Fibroblast of the aortic adventitia (primary cell): ENCODE measurements at places on chromosomes 6 and 20.
A peak's percentile ranks its signal among the peaks of the same experiment; 100 is the strongest.

DNA sequence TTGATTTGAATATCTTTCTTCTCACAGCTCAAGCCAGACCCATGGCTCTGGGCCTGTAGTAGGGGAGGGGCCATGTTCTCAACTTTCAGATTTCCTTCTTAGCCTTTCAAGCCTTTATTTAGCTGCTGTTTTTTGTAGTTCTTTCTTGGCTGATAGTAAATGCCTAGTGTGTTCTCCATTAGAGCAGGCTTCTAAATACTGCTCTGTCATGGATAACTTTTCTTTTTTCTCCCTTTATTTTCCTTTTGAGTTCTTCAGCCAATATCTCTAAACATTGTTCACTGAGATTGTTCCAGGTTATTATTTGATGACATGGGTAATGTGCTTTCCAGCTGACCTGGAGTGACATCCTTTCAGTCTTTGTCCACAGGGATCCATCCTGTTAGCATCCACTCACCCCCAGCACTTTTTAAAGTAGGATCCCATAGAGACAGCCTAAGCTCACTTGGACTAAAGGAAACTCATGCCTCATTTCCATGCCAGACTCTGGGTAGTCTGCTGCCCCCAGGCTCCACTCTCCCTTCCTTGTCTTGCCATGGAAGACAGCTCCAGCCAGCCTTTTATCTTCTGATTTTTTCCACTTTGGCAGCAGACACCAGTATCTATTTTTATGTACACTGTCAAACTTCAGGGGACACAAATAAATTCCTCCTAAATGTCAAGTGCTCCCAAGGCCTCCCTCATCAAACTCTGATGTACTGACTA lies 645.6 kb downstream of the RNF144B start:
- DNase-seq, result no peak

GRCh38 chr6:170532867-170533488 lies 20.1 kb downstream of the PSMB1 start:
- no peak for DNase-seq

DNA sequence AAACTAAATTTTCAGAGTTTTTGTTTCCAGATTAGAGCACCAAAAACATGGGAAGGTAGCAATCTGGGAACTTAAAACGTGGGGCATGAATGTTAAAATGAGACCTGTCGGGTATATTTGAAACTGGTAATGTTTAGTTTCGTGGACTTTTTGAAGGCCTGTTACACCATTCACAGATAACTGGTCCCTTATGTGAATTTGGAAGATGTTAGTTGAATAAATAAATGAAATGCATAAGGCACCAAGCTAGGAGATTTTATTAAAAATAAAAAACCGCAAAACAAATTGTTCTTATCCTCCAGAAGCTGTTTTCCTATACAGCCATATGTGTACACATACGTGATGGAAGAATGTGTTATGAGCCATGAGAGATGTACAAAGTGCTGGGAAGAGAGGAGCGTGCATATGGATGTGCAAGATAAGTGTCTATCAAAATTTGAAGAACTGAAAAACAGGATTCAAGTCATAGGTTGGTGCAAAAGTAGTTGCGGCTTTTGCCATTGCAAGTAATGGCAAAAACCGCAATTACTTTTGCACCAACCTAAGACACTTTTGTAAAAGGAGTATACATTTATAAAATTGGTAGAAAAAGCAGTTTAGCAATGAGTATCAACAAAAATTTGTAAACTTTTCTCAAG lies 700 bp upstream of the MCUR1 start:
- DNase-seq, result peak; percentile 12

- DNase-seq, result no peak
These were observed 72.4 kb downstream of the ADTRP start for GRCh38 chr6:11706171-11706570.

GRCh38 chr6:43791745-43792422 lies 21.9 kb downstream of the VEGFA start:
- DNase-seq, result no peak

DNA sequence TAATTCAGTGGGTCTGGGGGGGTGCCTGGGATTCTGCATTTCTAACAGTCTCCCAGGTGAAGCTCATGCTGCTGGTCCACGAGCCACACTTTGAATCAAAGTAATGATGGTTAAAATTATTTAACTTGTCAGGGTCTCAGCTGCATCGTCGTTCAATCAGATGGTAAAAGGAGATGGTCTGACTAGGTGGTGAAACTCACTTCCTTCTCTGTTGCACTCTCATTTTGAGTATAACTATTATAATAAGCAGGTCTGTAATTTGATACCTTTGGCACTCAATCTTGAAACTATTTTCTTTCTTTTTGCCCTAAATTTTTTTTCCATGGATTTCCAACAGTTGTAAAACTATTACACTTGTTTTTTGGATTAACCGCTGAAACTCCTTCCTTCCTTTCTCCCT lies 292.5 kb downstream of the FARS2 start:
- DNase-seq, result no peak

GRCh38 chr6:7579851-7580250 lies 10.1 kb upstream of the SNRNP48 start:
- DNase-seq, result no peak

DNA sequence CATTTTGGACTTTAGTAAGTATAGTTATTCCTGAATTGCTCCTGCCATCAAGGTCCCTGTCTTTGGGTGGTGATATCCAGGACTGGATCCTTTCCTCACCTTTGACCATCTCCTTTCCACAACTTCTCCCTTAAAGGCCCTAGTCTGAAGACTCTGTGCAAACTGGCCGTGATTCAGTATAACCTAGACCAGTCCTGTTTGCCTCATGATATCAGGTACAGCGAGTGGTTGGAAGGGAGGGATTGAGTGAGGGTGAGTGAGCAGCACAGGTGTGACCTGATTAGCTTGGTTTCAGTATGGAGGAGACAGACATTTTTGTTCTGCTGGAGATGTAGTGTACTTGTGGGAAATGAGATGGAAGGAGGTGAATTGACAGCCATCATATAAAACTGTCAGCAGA lies 2.3 kb upstream of the RRP36 start:
- no peak for DNase-seq

DNA sequence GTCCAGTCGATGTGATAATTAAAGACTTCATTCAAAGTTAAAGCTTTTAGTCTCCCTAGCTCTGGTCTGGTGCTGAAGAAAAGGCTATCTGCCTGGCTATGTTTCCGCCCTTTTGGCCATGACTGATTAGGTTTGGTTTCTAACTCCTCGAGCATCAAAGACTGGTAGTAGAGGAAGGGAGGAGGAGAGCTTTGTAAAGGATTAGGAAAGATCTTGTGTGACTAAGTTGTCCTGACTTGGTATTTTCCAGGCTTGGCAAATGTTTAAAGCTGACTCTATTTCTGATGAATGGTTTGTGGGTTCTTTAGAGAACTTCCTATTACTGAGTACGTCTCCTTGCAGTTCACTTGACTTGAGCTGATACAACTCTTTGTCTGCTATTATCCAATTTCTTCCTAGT lies 312.9 kb downstream of the GJA1 start:
- peak; percentile 90 for DNase-seq

DNA sequence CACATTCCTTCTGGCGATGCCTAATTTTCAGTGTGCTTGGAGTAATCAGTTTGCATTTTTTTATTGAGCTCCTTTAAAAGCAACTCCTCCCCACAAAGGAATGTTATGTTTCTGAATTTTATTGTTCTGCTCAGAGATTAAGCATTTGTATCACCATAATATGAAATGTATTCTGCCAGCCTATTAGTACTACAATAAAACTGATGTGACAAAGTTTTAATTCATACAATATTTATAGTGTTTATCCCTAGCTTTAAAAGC lies 236.9 kb upstream of the ASCC3 start:
- DNase-seq, result peak; percentile 18

- peak; percentile 62 for DNase-seq
These were observed 754 bp downstream of the HDDC2 start for GRCh38 chr6:125300992-125301434.
